Right renal cortex interstitium (tissue), 3 donors: ENCODE measurements at places on chromosomes 12 and 14.

DNA sequence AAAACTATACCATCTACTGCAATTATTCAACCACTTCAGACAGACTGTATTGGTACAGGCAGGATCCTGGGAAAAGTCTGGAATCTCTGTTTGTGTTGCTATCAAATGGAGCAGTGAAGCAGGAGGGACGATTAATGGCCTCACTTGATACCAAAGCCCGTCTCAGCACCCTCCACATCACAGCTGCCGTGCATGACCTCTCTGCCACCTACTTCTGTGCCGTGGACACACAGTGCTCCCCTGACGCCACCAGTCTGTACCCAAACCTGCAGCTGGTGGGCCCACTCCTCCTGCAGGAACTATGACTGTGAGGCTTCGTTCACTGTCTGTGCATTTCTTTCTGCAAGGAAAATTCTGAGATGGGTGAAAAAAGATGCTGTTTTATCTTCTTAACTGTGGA, 284.7 kb downstream of the DAD1 start:
- no peak for DNase-seq

- no peak for DNase-seq
Measured at GRCh38 chr14:55324812-55325211, 53.6 kb downstream of the FBXO34 start.

DNA sequence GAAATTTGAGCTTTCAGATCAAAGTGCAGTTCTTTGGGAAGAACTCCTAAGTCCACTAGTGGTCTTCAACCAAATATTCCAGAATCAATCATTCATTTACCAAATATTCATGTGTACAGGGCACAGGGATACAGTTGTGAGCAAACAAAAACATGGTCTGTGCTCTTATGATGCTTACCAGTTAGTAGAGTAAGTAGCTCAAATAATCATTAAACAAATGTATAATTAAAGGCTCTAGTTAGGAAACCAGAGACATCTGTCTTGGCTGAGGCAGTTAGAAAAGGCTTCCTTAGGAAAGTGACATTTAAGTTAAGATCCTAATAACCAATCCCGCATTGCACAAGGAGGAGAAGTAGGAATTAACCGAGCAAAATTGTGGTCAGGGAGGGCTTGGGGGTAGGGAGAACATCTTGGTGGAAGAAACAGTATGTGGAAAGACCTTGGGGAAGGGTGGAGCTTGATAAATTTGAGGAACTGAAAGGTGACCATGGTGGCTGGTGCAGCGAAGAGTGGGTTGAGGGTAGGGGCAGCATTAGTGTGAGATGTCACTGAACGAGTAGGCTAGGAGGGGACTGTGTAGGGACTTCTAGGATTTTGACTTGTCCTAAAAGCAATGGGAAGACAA, 40.0 kb downstream of the PEBP1 start:
- no peak for DNase-seq

DNA sequence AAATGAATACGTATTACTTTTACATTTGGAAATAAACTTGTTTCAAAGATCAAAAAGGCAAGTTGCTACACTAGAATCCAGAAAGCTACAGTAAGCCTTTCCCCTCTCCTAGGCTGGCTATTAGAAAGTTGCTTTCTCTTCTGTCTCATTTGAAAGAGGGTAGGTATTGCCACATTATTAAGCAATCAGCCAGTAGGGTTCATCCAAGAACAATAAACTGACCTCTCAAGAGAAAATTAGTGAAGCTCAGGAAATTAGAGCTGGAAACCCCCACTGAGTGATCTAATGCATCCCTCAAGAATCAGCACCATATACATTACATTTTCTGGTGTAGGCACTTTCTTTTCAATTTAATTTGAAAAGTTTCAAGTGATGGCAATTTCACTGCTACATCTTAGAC, 4.5 kb upstream of the TMEM233 start:
- no peak for DNase-seq

- DNase-seq: no peak
Measured at GRCh38 chr14:67962215-67962644, 142.7 kb downstream of the RAD51B start.
